ENCODE measurements at places on chromosomes 12 and 14.
A peak's percentile ranks its signal among the peaks of the same experiment; 100 is the strongest.

- DNase-seq, result peak; percentile 47
Measured at GRCh38 chr14:51395361-51395849, 155.4 kb downstream of the TMX1 start.

DNA sequence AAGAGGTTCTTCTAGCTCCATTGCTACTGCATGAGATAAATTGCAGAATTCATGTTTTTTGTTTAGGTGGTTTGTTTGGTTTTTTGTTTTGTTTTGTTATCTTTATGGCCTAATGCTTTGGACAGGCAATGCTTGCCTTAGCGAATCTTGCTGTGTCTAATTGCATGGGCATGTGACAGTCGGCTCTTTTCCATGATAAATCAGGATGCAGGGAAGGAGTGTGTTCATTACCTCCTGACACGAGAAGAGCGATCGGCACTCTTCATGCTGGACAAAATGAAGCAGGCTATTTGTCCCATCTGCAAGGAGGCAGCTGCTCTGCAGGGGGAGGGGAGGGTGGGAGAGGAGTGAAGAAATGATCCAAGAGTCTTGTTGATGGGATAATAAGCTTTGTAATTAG is 6.5 kb downstream of the CCDC60 start:
- DNase-seq, result no peak

DNA sequence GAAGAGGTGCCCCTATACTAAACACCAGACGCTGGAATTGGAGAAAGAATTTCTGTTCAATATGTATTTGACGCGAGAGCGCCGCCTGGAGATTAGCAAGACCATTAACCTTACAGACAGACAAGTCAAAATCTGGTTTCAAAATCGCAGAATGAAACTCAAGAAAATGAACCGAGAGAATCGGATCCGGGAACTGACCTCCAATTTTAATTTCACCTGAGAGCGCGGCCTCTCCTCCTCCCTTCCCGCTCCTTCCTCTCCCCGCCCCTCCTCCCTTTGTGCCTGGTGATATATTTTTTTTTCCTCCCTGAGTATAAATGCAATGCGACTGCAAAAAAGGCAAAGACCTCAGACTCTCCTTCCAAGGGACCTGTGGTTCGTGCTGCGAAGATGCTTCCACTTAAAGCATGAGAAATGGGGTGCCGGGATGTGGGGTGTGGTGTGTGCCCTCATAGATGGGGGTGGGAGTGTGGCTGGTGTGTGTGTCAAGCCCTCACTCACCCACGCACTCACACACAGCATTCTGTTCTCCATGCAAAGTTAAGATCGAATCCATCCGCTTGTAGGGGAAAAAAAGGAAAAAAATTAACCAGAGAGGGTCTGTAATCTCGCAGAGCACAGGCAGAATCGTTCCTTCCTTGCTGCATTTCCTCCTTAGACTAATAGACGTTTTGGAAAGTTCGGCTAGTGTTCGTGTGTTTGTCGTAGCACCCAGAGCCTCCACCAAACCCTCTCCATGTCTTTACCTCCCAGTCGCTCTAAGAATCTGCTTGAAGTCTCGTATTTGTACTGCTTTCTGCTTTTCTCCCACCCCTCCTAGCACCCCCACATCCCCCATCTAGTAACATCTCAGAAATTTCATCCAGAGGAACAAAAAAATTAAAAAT is 4.5 kb downstream of the HOXC10 start:
- DNase-seq, result no peak

DNA sequence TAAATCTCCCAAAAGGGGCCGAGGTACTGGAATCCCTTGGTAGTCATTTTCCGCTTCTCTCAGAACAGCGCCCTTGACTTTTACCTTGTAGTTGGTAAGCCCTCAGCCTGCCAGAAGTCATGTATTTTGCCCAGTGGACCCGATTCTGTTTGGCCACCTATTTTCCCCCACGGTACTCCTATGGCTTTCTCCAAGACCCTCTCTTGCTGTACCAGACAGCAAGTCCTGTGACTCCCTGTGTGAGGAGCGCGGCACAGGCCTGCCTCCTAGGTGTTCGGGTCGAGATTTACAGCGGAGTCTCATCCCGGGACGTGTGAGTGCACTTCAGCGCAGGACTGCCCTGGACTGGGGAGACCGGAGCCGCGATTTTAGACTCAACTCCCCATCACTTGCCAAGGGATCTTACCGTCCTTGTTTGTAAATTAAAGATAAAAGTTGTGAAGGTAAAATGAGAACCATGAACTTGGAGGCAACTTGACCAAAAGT is 1.1 kb upstream of the MBD6 start:
- DNase-seq, result no peak

- DNase-seq, result peak; percentile 46
Measured at GRCh38 chr14:83867566-83868225, 1662.2 kb upstream of the FLRT2 start.

- DNase-seq, result no peak
Measured at GRCh38 chr12:100445081-100445481, 28.6 kb upstream of the NR1H4 start.

- DNase-seq, result peak; percentile 65
Measured at GRCh38 chr12:124453419-124454351, 113.7 kb downstream of the NCOR2 start.

DNA sequence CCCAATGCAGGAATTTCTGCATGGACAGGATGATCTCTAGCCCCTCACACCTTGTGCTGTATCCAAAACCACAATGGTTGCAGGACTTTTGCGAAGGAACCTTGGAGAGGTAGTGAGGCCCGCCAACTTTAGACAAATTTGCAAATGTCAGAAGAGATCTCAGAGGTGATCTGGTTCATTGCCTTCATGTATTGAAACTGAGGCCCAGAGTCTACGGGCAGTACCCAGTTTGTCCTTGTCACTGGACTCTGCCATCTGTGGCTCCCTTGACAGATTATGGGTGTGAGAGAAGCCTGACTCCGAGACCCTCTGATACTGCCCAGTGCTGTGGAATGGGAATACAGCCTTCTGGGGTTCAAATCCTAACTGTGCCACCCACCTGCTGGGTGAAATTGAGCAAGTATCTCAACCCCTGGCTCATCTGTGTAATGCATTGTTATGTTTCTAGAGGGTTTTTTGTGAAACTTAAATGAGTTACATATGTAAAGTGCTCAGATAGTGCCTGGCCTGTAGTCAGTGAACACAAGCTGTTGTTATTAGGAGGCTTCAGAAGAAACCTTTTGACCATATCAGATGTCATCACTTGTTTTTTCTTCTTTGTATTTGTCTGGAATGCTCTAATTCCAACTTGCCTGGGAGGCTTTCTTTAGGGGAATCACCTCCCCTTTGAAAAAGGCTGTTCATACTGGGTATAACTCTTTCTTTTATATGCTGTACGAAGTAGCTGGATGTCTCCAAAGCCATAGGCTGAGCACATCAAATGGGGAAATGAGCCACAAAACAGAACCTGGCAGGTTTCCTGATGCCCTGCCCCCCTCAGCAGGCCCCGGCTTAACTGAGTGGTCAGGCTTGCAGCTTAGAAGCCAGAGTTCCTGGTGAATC is 71.4 kb upstream of the SRSF5 start:
- DNase-seq, result no peak

DNA sequence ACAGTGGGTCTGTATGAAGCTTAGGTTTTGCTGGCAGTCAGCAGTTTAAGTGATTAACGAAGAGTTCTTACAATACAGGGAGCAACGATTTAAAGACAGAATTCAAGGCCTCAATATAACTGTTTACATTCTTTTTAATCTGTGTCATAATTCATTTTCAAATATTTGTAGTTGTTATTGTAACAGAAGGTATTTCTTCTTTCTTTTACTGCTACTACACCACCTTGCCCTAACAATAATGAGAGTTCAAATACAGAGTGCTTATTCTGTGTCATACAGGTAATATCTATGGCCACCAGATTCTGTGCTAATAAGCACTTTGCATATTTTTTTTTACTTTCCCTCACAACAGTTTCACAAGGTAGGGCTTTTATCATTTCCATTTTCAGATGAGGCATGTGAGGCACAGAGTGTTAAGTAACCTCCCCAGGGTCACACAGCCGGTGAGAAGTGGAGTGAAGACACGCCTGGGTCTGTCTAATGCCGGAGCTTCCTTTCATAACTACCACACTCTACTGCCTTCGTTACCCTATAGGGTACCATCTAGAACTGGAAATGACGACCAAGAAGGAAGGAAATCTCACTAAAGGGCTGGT is 81.9 kb downstream of the PELI2 start:
- DNase-seq, result no peak

DNA sequence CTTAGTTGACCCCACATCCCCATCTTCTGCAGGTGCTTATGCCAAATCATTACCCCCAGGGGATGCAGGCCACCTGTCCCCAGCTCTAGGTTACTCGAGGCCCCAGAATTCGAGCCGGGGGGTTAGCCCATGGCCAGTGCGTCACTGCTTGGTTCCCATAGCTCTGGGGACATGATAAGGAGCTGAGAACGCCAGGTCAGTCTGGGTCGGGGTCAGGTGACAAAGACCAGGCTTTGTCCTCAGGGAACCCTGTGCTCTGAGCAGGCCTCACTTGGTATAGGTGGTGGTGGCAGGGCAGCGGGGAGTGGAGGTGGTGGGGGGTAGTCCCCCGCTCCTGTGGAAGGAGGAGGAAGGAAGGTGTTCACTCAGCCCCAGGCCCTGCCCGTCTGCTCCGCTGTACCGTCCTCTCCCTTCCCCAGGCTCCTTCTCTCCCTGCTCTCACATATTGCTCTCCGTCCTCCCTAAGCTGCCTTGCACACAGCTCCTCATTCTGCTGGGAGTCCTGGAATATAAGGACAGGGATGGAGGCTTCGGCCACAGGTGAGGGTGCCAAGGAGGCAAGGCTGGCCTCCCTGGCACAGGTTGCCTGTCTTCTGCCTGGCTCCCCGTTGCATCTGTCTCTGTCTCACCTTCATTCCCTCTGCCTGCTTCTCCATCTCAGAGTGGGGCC is 2.0 kb upstream of the MYH6 start:
- no peak for DNase-seq

DNA sequence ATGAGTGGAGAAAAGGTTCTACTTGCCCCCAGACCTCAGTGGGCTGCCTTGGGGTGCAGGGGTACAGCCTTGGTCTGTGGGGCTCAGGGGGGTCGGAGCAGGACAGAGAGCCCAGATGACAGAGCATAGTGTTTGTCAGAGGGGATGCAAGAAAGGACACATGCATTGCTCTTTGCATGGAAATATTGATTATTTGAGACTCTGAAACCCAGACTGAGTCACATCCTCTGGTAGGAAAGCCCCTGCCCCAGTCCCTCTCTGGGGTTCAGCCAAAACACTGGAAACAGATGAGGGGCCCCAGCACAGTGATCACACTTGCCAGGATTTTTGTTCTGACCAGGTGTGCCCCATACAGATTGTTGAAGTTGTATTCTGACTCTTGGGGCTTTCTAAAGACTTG is 1094.4 kb downstream of the BCL11B start:
- no peak for DNase-seq

DNA sequence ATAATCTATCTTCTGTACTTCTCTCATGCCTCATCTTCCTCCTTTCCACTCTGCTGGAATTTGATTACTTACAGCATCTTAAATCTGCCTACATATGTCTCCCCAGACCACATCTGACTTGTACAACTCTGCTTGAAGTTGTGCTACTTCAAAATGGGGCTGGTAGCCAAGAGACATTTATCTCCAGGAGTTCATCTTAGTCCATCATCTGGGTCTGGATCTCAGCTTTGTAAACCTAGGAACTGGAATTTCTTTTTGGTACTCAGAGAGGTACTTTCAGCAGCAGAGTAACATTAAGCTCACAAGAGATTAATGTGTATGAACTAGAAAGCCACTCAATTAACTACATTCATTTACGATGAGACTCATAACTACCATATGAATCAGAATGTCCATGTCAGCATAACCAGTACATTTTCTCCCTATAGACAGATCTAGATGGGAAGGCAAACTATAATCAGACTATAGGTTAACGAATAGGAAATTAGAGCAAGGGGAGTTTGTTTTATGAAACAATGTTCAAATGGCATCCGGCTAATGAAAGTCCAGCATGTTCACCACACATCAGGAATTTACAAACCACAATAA is 178.8 kb downstream of the CEP128 start:
- DNase-seq, result no peak

DNA sequence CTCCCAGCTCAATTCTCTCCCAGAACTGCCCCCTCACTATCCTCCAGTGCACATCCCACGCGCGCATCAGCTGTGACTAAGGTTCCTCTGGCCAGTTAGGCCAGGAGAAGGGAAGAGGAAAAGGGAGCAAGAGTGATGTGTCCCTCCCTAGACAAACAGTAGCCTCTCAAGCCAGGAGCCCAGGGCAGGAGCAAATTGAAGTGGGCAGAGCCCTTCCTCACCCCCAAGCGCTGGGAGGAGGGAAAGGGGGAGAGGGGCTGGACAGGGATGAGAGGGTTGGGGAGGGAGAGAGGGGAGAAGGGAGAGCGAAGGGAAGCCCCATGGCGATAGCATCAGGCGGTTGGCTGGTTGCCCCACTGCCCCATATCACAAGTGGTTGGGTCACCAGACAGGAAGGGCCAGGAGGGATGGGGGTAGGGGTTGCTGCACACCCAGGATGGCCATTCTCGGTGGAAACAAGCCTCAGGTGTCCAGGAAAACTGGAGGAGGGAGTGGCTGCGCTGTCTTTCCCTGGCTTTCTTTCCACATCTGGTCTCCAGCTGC is 1.1 kb downstream of the CD63 start:
- no peak for DNase-seq

- DNase-seq, result no peak
Measured at GRCh38 chr12:108313241-108313605, 25.9 kb downstream of the CMKLR1 start.

DNA sequence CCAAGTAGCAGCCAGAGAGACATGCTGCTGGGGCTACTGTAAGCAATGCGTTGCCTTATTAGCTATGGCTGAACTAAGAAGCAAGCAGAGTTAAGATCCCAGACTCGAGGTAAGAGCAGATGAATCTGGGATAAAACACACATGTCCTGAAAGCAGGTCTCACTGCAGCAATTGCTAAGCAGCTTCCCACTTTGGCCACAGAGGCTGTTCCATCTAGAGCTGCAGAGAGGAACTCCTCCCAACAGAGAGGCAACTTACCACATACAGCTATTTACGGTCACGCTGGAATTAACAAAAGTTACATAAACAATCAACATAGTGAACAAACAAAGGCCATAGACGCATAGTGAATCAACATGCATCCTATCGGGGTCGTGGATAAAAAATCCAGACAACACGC is 90.2 kb downstream of the KSR2 start:
- DNase-seq, result no peak

- no peak for DNase-seq
Measured at GRCh38 chr14:84804895-84805294, 725.0 kb upstream of the FLRT2 start.

DNA sequence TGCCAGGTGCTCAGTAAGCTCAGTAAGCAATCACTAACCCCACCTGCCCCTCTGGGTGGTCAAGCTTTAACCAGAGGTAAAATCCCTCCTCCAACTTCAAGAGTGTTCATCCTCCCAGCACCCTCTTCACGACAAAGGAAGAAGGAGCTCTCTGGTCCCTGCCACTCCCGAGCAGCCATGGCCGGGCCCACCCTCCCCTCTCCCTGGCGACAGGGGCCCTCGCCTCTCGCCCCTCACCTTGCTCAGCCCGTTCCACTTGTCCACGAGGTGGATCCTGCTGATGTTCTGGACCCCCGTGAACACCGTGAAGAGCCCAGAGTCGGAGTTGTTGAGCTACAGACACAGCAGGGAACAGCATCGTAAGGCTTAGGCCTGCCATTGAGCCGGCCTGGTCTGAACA is 52.0 kb downstream of the SCARB1 start:
- DNase-seq, result no peak
